Ureter (tissue), 1 donor: ENCODE measurements at places on chromosomes 5 and 9. TPM values are rescaled to one million over a fixed set of nuclear protein-coding genes. Genes with fewer than 3 reads are reported as not detected.
A peak's percentile ranks its signal among the peaks of the same experiment; 100 is the strongest.

The SH2D3C gene
- 15.7 TPM for total RNA-seq

- DNase-seq: no peak
Measured at GRCh38 chr5:53257806-53258373, 148.3 kb upstream of the MOCS2 start.

DNA sequence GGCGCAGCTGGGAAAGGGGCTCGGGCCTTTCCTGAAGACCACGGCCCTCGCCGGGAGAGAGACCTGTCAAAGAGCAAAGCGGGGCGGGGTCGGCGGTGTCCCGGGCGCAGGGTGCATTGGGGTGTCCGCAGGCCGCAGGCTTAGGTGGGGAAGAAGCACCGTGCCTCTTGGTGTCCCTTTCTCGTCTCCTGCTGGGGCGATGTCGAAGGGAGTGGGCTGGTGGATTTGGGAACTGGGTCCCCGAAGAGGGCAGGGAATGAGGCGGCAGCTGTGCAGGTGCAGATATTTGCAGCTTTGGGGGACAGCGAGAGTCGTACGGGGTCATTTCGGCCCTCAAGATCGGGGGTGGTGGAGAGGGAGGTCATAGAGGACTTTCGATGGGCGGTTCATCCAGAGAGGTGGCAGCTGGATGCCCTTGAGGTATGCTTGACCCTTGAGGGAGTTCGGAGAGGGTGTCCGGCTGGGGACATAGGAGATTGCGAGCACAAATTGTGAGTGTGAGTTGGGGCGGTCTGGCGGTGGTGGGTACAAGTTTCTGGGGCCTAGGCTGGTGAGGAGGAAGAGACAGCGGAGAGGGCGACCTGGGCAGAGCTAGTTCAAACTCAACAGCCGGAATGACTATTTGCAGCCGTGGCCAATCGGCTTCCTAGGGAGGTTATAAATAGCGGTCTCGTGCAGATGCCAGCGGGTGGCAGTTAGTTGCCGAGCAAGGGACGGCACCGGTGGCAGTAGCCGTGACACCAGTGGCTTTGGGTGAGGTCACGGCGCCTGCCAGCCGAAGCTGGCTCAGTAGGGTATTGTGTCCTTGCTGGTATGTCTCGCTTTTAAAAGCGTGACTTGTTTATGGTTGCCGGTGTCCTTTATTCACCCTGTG is 601 bp downstream of the NNT start:
- DNase-seq: peak; percentile 71

GRCh38 chr5:95533761-95534160 is 21.0 kb downstream of the SKIC3 start:
- no peak for DNase-seq

DNA sequence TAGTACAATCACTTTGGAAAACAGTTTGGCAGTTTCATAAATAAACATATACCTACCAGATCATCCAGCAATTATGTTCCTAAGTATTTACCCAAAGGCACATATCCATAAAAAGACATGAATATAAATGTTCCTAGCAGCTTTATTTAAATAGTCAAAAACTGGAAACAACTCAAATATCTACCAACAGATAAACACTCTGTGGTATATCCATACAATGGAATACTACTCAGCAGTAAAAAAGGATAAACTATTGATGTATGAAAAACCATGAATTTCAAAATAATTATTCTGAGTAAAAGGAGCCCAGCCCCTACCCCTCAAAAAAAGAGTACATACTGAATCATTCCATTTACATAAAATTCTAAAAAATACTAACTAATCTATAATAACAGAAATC is 232.7 kb upstream of the SLC30A5 start:
- no peak for DNase-seq

DNA sequence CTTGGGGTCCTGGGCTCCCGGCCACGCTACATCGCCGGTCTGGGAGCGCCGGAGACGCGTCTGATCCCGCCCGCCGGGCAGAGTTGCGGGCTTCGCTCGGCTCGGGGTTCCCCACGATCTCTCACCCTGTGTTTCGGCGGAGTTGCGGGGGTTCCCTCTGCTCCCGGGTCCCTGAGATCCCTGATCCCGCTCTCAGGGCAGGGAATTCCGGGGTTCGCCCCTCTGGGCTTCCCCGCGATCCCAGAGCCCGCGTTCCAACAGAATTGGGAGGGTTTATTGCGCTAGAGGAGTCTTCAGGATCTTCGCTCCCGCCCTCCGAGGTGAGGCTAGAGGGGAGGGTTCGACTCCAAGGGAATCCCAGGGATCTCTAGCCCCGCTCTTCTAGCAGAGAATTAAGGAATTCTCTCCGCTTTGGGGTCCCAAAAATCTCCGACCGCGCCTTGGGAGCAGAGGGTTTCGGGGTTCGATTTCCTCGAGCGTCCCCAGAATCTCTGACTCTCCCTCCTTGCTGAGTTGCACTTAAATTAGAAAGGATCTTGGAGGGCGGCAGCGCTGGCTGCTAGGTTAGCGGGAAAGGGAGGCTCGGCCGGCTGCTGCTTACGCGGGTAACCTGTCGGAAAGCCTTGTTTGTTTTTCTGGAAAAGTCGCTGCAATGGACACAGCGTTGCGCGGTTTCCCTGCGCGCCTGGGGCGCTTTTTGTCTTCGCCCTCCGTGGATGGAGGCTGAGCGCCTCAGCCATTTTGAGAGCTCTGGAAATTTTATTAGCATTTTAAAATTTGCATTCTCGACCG is 1.3 kb downstream of the DMRT1 start:
- DNase-seq: no peak

- DNase-seq: no peak
Measured at GRCh38 chr9:64015136-64015535, 1269.9 kb downstream of the FOXD4L5 start.

GRCh38 chr5:89377767-89378455 is 494.9 kb upstream of the MEF2C start:
- DNase-seq: no peak

- no peak for DNase-seq
Measured at GRCh38 chr5:82594097-82594496, 315.9 kb upstream of the RPS23 start.

GRCh38 chr5:94562327-94562971 is 56.0 kb downstream of the KIAA0825 start:
- no peak for DNase-seq

DNA sequence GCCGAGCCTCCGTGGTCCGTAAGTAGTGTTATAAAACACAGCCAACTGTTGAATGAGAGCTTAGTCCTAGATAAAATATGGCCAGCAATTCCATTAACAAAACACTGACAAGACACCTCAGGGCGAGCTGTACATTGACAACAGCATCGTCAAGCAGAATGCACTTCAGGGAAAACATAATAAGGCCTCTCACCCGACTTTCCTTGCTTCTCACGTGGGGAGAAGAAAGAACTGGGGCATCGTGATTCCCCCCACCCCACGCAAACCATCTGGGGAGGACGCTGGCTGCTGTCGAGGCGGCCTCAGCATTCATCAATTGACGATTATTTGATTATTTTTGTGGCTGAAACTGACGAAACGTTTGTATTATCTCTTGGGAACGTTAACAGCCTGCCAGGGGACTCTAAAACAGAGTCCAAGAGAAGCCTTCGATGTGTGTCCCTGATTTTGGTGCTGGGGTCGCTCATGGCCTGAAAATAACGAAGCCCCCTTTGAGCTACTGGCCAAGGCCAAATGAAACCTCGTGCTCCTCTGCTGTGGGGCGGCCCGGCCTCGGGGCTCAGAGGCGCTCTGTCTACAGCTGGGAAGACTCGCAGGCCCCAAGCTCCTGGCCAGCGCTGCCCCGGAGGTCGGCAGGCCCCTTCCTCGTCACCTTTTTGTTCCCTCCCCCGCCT is 464 bp downstream of the GDF9 start:
- no peak for DNase-seq
